CD4-positive, alpha-beta T cell treated with Interleukin-12 subunit alpha and Interleukin-12 subunit beta, for 1 hour (primary cell): ENCODE measurements at places on chromosomes 16 and 17.

- no peak for DNase-seq
Observed at GRCh38 chr16:17312094-17312710, 158.6 kb downstream of the XYLT1 start.

DNA sequence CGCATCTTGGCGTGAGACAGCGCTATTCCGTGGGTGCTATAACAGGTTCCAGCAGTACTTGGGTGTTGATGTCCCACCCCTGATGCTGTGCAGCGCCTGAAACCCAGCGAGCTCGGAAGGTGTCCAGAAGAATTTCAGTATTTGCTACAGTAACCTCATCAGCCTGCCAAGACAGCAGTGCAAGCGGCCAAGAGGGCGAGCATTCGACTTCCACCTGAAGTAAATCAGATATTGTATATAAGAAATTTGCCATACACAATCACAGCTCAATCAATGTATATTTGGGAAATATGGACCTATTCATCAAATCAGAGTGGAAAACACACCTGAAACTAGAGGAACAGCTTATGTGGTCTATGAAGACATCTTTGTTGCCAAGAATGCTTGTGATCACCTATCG, 13.0 kb downstream of the APPBP2 start:
- no peak for DNase-seq

- no peak for DNase-seq
Observed at GRCh38 chr17:59406808-59407381, 75.4 kb downstream of the YPEL2 start.

GRCh38 chr17:50955160-50955559, 89.0 kb upstream of the TOB1 start:
- no peak for DNase-seq

GRCh38 chr17:1475321-1475854, 17.1 kb downstream of the MYO1C start:
- no peak for DNase-seq

GRCh38 chr17:59637611-59638310, 18.1 kb downstream of the CLTC start:
- no peak for DNase-seq

- no peak for DNase-seq
Observed at GRCh38 chr17:45241328-45242028, 19.8 kb downstream of the FMNL1 start.

DNA sequence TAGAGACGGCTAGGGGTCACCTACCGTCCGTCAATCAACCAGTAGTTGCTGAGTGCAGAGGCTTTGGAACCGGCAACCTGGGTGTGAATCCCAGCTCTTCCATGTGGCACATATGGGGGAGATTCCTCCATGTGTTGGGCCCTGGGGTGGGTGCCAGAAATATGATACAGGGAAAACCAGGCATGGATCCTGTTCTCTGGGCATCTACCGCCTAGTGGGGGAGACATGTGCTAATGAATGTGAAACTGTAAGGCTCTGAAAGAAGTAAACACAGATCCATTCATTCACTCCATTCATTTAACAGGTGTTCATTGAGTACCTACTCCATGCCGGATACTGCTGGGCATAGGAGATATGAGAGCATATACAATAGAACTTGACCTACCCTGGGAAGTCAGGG, 39.5 kb upstream of the SDK2 start:
- no peak for DNase-seq

DNA sequence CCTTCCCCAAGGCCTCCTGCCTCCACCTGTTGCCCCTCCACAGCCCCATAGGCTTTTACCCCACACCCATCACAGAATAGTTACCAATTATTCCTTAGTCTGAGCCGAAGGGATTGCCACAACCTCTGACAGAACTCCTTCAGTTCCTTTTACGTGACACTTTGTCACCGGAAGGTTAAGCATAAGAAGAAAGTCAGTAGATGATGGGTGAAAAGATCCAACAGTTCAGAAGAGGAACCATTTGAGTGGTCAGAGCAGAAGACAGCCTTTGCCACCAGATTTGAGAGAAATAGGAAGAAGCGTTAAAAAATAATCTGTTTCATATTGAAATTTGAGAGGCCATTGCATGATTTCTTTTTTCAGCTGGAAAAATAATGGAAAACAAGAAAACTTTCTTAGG, 1.2 kb downstream of the SRR start:
- no peak for DNase-seq
